ENCODE measurements at places on chromosomes 12 and 14.
A peak's percentile ranks its signal among the peaks of the same experiment; 100 is the strongest.

DNA sequence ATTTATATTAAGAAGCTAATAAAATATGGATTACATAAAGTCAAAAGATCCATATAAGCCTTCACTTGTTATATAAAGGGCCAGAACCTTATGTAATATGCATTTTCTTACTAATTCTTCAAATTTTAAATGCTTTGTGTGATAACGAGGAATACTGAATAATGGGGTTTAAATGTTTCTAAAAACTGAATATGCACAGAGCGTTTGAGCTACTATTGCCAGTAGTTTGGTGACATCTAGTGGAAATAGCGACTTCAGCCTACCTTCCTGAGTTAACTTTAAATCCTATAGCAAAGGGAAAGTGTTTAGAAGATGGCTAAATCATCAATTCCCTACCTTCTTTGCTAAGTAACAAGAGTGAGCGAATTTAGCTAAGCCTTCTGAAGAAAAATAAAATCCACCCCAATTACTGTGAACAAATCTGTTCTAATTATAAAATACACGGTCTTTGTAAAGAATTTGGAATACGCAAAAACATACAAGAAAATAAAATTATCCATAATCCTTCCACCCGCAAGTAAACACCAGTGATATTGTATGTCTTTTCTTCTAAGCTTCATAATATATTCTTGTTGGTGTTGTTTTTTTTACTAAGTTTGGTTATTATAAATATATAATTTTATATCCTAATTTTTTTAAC, 115.5 kb upstream of the G2E3 start:
- peak; percentile 40 for DNase-seq

DNA sequence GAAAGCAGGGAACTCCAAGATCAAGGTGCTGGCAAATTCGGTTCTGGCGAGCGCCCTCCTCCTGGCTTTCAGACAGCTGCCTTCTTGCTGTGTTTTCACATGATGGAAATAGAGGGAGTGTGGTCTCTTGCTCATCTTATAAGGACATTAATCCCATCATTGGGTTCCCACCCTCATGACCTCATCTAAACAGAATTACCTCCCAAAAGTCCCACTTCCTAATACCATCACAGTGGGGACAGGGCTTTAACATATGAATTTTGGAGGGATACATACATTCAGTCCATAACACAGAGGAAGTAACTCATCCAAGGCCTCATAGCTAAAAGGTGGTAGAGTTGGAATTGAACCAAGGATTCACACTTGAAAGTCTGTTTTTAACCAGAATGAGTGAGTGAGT, 28.6 kb downstream of the DYRK2 start:
- no peak for DNase-seq

- DNase-seq: no peak
Observed at GRCh38 chr12:81077686-81078441, at the start of gene ACSS3. ACSS3 (plus strand) TSS chr12:81078079; CDS start chr12:81078121, 42 bp downstream.

DNA sequence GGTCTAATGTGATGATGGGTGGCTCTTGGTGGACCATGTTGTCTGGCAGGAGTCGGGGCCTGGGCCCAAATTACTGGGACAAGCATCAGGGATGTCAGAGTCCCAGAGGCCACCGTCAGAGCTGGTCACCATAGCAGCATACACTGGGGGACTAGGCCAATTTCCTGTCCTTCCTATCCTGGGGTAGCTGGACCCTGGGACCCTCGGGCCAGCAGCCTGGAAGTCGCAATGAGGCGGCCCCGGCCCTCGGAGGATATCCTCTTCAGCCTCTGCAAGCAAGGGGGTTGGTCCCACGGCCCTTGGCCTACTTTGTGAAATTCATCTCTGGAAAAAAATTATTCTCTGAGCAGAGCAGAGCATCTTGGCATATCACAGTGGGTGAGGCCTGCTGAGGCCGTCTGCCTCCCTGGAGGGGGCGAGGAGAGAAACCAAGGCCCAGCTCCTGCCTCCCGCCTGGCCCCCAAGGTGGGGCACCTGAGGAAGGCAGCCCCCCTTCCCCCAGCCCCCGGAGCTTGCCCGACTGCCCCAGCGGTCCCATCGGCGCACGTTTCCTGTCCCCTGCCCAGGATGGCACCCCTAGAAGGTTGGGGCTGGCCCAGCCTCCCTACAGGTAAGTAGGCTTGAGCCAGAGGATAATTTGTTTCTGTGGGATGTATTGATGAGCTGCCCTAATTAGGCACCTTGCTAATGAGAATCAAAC, 135.0 kb upstream of the MYL2 start:
- no peak for DNase-seq

- no peak for DNase-seq
Observed at GRCh38 chr12:86134561-86134960, 121.6 kb downstream of the MGAT4C start.

DNA sequence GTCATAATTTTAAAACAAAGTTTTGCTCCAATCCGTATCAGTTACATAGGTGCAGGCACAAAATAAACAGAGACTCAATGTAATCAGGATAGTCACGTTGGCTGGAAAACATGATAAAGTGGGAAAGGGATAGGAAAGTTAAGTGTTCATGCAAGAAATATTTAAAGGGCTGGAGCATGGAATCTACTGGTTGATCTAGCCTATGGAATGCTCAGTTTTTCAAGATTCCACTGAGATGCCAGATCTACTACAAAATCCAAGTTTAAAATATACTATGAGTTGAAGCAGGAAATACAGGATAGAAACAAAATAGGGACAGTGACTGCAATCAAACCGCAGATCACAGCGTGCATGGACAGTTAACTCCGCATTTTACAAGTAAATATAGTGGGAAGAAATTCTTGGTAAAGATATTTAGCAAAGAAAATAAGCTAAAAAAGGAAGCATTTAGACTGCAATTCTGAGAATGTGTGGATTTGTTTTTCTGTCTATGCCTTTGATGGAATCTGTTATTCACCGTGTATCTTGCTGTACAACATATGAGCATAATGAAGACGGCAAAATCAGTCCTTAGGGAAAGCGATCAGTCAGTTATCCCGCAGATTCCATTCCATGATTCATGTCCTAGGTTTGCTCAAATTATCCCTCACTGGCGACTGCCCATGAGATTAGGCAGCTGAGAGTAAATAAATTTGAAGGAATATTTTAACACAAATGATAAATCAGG, 1044.3 kb downstream of the FLRT2 start:
- no peak for DNase-seq
